ENCODE measurements at places on chromosomes 1 and 21.

DNA sequence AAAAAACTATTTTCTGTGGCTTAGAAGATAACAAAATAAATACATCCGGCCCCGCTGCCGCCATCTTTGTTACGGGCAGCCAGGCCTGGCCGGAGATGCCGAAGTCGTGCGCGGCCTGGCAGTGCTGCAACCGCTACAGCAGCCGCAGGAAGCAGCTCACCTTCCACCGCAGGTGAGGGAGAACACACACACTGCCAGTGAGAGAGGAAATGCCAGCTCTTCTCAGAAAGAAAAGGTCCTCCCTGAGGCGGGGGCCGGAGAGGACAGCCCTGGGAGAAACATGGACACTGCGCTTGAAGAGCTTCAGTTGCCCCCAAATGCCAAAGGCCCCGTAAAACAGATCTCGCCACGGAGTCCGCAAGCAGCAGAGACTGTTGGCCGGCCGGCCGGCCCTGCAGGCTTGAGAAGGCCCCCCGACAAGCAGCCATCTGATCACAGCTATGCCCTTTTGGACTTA, 323.2 kb downstream of the AMY1C start:
- DNase-seq: no peak

DNA sequence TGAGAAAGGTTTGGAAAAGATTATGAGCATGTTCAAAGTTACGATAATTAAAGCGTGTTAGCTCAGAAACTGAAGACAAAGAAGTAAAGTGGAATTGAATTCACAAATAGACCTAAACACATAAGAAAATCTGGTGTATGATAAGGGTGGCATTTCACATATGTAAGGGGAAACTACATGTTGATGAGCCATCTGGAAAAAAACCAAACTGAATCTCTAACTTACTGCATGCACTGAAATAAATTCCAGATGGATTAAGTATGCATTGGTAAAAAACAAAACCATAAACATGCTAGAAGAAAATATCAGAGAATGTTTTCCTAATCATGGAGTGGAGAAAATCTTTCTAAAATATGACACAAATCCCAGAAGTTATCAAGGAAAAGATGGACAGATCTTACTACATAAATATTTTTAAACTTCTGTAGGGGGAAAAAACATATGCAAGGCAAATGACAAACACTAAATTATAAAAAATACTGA, 34.0 kb upstream of the CTPS1 start:
- DNase-seq: no peak

DNA sequence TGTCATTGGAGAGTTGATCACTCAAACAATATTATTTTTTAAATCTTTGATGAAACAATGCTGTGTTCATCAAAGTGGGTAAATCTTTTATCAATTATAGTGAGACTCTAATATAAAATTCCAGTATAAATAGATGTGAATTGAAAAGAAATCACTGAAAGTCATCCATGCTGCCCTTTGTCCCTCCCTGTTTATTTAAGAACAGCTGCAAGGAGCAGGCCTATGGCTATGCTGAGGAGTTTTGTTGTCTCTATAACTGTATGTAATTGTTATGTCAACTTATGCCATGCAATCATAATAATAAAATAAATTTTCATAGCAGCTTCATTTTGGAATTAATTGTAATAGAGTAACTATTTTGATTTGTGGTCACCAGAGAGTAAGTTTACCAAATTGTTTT, 1272.4 kb upstream of the ADGRL4 start:
- DNase-seq: no peak

DNA sequence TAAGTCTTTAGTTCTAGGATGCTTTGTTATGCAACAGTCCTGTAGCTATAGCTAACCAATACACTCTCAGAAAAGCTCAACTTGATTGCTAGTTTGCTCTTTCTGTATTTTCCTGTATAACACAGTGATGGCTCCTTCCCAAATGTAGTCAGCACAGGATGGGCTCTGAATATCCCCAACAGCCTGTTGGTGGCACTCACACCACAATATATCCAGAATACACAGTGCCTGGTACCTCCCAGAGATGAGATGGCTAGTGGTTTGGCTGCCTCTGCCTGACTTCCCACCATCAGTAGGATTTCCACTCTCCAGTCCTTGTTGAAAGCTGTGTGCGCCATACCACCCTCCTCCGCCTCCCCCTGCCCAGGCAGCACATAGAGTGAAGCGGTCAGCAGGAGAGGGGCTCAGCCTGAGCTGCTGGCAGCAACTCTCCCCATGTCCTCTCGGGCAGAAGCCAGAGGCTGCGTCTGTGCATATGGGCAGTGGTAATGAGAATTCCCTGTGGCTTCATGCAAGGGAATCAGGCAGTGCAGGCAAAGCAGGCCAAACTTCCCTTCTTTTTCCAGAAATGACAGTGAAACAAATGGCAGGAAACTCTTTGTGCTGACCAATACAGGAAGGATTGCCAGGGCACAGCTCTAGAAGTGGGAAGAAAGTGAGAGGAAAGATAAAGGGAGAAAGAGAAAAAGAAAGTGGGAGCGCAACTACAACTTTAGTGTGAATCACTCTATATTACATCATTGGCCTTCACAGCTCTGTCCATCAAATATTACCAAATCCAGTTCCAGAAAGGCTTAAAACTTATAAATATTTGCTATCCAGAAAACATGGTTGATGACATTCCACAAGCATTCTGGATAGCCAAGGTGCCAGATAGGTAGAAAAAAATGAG, 49.7 kb downstream of the LMX1A start:
- no peak for DNase-seq

- no peak for DNase-seq
Observed at GRCh38 chr1:176950736-176951324, 213.7 kb downstream of the ASTN1 start.

DNA sequence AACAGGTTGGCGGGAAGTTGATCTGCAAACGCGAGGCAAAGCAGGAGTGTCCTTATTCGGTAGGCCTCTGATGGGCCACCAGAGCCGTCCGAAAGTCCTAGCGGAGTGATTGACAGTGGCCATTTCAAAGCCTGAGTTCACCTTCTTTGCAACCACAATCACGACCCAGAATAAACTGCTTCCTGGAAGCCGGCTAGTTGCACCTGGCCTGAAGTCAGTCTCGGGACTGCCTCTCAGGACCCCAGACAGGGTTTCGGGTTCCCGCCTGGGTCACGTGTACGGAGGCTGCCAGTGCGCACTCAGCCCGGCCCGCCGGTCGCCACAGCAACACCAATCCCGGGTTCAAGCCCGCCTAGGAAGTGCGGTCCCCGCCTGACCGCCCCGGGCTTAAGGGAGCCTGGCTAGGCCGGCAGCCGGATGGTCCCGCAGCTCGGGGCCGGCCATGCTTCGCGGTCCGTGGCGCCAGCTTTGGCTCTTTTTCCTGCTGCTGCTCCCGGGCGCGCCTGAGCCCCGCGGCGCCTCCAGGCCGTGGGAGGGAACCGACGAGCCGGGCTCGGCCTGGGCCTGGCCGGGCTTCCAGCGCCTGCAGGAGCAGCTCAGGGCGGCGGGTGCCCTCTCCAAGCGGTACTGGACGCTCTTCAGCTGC, at the start of gene TOR3A:
TSS of gene TOR3A (plus strand) at position 384 of the 646 bp plus-strand sequence. CDS start at position 443, 59 bp downstream.
- DNase-seq: peak; percentile 55

DNA sequence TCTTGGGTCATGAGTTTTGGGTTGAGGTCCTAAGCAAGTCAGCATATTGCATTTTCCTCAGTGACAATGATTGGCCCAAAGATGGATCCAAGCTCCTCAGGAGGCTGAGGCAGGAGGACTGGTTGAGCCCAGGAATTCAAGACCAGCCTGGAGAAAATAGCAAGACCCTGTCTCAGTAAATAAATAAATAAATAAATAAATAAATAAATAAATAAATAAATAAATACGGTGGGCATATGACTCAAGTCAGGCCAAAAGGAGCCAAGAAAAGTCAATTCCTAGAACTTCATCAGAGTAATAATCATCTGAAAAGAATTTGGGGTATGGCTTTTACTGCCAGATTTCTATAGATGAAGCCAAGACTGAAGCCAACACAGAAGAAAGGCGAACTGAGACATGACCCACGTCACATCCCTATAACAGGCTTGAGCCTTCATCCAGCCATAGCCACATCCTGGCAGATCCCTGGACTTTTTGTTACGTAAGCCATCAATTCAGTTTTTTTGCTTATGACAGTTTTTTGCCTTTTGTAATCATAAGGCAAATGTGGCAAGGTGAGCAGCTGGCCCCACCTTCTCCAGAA, 88.5 kb upstream of the NFASC start:
- DNase-seq: no peak

GRCh38 chr1:53285969-53286760, 41.7 kb downstream of the LRP8 start:
- no peak for DNase-seq

DNA sequence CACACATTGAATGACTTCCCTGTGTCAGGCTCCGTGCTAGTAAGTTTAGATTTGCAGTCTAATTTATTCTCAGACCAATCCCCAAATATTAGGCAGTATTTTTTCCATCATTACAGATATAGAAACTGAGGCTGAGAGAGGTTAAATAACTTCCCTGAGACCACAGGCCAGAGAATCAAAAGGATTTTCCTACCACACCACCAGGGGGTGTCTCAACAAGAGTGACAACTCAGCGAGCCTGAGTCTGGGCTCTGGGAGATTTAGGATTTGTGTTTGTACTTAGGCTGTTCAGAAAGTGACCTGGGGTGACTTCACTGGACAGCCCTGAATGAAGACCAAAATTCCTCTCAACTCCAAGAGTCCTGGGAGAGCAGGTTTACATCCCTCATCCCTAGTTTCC, 13.3 kb upstream of the LCE5A start:
- DNase-seq: no peak

GRCh38 chr21:40835184-40835694, 11.7 kb downstream of the DSCAM start:
- DNase-seq: no peak

GRCh38 chr1:183840140-183840539, 35.2 kb downstream of the RGL1 start:
- no peak for DNase-seq

DNA sequence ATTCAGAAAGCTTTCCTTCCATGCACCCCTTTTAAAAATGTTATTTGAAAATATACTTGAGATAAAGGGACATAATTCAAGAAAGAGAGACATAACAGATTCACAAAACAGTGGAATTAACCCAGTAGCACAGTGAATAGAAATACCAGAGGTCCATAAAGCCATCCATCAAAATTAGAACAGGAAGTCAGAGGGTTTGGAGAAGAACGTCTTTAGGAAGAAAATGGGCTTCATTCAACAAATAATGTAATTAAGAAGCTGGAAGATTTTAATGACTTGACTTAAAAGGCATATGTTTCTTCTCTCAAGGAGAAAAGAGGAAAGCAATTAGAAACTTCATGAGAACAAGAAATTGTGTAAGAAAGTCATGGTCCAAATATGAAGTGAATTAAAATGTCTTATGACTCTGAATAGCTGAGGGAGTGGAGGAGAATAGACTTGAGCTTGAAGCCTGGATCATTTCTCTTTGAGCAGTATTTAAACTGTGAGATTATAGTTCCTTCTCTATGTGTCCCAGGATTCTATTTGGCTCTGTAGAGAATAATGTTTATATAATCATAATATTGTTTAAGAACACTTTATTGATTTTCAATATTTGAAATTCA, 7.9 kb upstream of the HCRTR1 start:
- no peak for DNase-seq

- no peak for DNase-seq
Observed at GRCh38 chr1:185650602-185651230, 83.5 kb upstream of the HMCN1 start.

DNA sequence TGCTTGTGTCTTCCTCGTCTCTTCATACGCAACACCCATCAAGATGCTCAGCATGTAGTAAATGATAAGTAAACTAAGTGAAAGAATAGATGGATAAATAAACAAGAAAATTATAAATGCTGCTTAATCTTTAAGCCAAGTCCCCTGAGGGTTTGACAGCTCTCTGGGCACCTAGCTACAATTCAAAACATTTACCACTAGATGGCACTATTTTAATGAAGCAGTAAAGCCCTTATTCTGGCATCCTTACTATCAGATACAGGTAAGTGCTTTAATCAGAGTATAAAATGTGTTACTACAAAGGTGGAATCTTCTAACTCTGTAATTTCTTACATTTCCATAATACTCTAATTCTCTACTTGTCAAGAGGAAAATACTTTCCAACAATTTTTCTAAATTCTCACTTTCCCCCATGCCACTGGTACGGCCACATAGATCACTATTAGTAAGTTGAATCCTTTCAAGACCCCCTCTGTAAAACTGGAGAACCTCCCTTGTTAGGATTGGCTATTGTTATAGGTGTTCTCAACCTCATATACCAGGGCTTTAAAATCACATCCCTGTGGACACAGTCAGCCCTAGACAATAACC, 137.8 kb downstream of the BARHL2 start:
- no peak for DNase-seq

DNA sequence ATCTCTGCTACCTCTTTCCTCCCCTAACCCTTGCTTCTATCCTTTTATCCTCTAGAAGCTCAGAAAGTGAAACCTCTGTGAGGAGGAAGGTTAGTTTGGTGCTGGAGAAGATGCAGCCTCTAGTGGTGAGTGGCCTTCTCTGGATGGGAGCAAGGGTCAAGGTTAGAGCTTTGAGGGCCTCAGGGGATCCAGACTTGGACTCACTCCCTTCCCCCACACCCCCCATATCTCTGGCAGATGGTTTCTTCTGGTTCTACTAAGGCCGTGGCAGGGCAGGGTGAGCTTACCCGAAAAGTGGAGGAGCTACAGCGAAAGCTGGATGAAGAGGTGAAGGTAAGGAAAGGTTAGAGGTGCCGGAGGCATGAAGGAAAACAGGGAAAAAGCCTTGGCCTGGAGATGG, 9.2 kb downstream of the CGN start:
- DNase-seq: no peak

- DNase-seq: no peak
Observed at GRCh38 chr1:31410871-31411270, 2.1 kb upstream of the SERINC2 start.

GRCh38 chr1:157092831-157093230, 6.8 kb downstream of the ETV3L start:
- no peak for DNase-seq

DNA sequence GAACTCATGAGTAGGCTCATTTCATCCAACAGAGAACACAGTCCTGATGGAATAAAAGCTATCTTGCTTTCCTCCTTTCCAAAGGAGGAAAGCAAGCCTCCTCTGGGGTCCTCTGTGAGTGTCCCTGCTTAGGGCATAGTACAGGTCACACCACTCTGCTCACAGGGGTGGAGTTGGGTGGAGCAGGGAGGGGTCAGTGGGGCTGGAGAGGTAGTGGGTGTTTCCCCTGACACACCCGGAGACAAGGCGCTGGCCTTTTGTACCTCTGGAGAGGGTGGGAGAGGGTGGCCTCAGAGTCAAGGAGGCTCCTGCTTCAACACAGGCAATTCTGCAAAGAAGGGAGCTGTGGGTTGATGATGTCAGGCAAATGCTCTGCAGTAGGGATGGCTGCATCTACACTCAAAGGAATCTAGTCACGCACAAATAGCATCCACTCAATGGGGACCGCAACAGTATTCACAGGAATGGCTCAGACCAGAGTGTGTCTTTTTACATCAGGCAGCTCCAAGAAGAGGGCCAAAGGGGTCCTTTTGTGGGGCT, 58.6 kb upstream of the PLXNA2 start:
- DNase-seq: no peak

DNA sequence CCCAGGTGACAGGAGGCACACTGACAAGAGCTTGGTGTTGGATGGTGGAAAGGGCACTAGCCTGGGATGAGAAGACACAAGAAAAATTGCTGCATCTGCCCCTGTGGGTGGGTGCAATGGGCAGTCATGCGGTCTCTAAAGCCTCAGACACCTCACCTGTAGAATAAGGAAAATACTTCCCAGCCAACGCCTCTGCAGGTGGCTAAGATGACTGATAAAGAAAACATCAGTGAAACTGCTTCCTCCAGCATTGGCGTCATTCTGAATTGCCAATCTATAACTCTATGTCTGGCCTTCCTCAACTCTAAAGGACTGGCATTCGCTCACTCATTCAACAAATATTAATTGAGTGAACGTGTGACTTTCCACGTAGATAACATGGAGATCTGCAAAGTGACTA, 100.4 kb upstream of the F3 start:
- no peak for DNase-seq

Measured in stimulated activated CD8-positive, alpha-beta memory T cell treated with anti-CD3 and anti-CD28 coated beads, Interleukin-4, amount 100 ng/mL, for 1 hour (primary cell).